ENCODE measurements at places on chromosomes 13 and 19.

DNA sequence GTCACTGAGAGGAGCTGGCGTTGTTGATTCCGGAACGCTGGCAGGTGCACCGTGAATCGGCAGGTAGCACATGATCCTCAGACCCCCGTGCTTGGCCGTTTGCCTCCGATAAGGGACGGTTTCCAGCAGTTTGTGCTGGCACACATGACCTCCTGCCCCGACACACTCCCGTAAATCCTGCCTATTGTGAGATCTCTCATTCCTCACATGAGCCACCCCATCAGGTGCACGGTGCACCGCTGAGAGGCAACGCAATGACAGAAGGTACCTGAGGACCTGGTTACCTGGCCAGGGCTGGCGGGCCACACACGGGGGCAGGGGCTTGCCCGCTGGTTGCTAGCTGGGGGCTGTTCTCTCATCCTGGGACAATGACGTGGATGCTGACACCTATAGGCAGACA, 2.1 kb upstream of the ADPRHL1 start:
- DNase-seq: no peak

GRCh38 chr13:44050450-44051063, 170.9 kb downstream of the LACC1 start:
- no peak for DNase-seq

DNA sequence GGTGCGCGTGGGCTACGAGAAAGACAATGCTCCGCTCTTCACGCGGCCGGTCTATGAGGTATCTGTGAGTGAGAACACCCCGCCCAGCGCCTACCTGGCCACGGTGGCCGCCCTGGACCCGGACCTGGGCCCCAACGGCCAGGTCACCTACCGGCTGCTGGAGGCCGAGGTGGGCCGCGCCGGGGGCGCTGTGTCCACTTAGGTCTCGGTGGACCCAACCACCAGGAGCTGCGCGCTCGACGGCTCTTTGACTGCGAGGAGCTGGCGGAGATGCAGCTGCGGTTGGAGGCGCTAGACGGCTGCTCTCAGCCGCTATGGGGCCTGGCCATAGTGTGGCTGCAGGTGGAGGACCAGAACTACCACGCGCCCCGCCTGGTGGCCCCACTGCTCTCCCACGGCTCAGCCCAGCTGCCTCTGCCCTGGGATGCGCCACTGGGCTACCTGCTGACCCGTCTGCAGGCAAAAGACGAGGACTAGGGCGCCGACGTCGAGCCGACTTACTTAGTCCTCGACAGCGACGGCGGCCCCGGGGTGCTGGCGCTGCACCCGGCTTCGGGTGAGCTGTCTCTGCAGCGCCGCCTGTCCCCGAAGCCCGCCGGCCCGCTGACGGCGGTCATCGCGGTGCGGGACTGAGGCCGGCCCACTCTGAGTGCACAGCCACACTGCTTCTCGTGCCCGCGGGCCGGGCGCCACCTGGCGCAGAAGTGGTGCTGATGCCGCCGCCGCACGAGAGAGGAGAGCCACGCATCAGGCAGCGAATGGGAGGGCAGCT, 173.0 kb downstream of the OLFM4 start:
- DNase-seq: no peak

- DNase-seq: no peak
Measured at GRCh38 chr19:13284929-13285928, 135.0 kb downstream of the IER2 start.

DNA sequence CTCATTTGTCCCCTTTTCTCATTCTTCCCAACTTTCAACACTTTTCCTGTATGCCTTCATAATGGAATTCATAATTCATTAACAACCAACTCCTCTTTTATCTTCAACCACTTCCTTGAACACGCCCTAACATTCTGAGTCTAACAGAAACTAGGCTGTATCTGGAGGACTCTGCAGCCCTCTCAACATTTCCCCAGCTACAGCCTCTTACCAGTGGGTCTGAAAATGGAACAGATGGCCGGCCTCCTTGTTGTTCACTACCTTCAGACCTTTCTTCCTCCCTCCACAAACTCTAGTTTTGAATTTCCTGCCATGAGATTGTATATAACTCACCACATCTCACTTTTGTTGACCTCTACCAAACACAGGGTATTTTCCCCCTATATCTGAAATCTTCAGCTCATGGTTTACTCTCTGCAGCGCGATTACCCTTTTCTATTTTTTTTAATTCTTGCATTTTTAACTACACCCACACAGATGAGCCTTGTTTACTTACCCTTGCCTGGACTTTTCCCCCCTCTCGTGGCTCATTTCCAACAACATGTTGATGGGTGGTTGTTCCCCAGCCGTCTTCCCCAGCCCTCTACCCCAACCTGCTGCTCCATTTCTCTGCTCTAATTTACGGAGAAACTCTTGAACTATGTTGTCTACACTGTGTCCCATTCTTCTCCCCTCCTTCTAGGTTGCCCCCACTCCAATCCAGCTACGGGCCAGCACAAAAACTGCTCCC, 846 bp downstream of the ZNF790 start:
- peak; percentile 48 for DNase-seq

DNA sequence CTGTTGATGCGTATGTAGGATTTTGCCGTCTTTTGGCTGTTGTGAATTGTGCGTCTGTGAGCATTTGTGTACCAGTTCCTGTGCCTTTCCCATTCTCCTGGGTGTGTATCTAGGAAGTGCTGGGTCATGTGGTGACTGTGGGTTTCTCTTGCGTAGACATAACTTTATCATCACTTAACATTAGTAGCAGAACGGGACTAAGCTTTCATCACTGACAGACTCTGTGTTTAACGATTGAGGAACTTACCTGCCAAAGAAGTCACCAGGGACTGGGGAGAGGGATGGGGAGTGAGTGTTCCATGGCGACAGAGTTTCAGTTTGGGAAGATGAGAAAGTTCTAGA, 15.0 kb downstream of the FZR1 start:
- no peak for DNase-seq

GRCh38 chr19:32812571-32812970, 57.0 kb downstream of the SLC7A9 start:
- DNase-seq: no peak

GRCh38 chr19:33366897-33367296, 6.6 kb upstream of the CEBPG start:
- no peak for DNase-seq

DNA sequence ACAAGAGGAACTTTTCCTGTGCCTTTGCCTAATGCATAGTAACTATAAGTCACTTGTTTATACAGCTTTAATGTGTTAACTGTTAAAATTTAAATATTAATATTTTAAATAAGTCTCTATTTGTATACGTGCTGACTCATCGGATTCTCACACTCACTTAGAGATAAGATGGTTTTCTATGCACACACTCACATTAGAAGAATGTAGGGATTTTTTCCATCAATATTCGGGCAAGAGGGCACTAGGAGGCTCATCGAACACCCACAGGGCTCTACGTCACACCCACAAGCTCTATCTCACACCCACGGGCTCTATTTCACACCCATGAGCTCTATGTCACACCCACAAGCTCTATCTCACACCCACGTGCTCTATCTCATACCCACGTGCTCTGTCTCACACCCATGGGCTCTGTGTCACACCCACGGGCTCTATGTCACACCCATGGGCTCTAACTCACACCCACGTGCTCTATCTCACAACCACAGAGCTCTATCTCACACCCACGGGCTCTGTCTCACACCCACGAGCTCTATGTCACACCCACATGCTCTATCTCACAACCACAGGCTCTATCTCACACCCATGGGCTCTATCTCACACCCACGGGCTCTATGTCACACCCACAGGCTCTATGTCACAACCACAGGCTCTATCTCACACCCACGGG, 73.4 kb downstream of the COL4A2 start:
- peak; percentile 38 for DNase-seq

DNA sequence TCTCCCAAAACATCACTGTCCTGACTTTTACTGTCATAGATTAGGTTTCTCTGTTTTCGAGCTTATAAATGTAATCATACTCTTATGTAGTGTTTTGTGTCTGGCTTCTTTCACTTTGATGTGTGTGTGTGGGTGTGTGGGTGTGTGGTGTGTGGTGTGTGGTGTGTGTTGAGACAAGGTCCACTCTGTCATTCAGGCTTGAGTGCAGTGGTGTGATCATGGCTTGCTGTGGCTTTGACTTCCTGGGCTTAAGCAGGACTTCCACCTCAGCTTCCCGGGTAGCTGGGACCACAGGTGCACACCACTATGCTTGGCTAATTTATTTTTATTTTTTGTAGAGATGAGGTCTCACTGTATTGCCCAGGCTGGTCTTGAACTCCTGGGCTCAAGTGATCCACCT, 59.6 kb downstream of the PDS5B start:
- DNase-seq: no peak

DNA sequence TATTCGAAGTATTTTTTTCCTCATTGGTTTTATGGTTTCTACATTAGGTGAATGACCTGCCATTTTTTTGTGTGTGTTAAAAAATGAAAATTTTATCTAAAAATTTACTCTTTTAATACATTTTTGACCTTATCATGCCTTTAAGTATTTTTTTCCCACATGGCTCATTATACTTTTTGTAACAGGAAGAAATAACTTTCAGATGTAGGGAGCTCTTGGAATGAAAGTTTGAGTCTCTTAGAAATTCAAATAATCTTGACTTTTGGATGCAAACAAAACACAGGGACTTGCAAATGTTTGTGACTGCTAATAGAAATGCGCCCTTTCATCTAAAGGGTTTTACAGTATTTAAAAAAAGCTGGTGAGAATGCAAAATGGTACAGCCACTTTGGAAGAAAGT, 457.9 kb downstream of the KLF5 start:
- DNase-seq: no peak

- no peak for DNase-seq
Measured at GRCh38 chr13:82698383-82698782, 1183.9 kb downstream of the SLITRK1 start.

DNA sequence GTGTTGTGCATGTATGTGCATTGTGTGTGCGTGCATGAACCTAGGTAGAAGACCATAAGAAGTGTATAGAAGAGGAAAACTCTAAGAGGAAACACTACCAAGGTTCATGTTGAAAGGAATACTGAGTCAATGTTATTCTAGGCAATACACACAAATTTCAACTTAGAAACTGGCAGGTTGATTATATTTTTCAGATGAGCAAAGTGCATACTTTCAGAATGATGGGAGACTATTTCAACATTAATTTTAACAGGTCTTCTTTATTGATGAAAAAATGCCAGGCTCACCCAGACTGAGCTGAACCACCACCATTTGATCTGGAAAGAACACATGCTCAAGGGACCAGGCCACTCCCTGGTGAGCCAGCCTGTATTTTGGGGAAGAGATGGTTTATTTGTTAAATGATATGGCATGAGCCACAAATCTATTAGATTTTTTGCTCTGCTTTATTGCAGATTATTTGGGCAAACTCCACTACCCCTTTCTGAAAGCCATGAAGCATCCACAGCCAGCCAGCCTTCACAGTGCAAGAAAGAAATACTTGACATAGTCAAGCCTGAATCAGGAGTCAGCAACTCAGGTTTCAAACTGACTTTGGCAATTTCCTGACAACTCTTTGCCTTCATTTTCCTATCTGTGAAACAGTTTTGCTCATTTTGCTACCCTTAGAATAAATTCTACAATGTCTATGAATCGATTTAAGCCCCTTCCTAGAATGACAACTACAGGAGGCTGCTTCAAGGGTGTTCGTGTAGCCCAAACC, 368.9 kb downstream of the COG6 start:
- DNase-seq: no peak

DNA sequence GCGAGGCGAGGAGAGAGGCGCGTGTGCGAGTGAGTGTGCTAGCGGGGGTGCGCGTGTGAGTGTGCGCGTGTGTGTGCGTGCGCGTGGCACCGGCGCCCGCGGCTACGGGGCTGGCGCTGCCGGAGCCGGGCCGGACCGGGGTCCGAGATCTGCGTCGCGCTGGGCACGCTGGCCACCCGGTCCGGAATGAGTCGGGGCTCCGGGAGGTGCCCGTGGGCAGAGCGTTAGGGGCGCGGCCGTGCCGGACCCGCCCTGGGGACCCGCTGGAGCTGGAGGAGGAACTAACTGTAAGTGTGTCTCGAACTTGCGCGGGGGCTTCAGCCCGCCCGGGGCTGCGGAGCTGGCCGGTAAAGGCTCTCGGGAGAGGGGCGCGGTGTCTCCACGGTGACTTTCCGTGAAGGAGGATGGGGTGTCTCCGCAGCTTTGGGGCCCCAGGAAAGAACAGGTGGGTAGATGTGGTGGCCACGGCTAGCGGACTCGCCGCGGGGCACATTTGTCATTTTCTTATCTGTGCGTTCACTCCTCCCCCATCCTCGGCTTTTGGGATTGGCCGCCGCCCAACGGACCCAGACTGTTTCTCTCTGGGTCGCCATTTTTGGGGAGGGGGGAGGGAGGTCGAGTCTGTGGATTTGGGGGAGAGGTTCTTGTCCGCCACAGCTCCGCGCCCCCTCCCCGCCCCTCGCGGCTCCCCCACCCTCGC, 10.1 kb upstream of the SOX1 start:
- no peak for DNase-seq

DNA sequence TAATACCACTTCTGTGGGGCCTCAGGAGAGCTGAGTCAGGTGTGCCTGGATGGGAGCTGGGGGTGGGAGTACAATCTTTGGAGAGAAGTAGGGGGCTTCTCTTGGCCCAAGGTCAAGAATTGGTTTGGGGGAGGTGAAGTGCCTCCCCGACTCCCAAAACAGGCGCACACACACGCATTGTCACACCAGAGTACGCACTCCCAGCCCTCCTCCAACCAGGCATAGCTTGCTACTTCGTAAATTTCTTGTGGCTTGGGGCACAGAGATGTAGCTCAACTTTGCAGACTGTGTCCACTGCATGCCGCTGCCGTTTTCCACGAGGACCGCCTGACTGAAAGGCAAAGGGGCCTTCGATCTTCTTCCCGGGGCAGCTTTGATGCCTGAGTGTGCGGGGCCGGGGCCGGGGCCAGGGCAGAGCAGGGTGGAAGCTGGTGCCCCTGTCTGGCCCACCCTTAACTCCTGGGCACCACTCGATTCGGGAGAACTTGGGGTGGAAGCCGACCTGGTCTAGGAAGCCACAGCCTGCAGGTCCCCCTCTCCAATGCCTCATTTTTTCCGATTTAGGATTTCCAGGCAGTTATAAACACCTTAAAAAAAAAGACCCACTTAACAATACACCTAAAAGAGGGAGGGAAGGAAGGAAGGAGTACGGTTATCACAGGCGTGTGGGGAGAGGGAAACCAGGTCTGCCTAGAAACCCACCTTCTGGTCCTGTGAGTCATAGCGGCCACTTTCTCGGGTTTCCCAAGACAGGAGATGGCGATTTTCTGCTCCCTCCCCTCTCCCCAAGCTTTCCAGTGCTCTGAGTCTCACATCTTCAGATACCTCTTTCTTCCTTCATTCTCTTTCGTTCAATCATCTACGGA, 5.8 kb upstream of the TSHZ3 start:
- DNase-seq: no peak

DNA sequence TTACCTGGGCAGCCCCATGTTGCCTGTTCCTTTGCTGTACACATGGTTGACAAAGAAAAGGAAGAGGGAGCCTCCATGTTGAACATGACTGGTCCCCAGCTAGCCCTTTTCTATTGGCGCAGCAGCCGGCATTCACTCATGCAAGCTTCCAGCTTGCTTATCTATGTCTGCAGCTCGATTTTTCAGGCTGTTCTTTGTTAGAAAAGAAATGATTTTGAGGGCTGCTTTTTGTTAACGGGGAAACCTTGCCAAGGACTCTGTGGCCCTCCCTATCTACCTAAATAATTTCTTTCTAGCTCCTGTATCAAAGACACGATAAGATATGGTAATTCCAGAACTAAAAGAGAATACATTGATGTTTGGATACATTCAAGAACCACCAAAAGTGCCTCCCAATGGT, 20.4 kb upstream of the ADGRE2 start:
- no peak for DNase-seq

All from Caki2 (cell line).